ENCODE measurements at places on chromosomes 6 and 20. TPM values are rescaled to one million over a fixed set of nuclear protein-coding genes. Genes with fewer than 3 reads are reported as not detected.

TTBK1 gene
- 47.3 TPM for total RNA-seq

APCDD1L gene
- total RNA-seq, result not detected

GSTA3 gene
- total RNA-seq, result not detected

VGLL2 gene
- total RNA-seq, result not detected

DNAH8 gene
- total RNA-seq, result not detected

LRRN4 gene
- total RNA-seq, result not detected

KIF3B gene
- 55.3 TPM for total RNA-seq

DNA sequence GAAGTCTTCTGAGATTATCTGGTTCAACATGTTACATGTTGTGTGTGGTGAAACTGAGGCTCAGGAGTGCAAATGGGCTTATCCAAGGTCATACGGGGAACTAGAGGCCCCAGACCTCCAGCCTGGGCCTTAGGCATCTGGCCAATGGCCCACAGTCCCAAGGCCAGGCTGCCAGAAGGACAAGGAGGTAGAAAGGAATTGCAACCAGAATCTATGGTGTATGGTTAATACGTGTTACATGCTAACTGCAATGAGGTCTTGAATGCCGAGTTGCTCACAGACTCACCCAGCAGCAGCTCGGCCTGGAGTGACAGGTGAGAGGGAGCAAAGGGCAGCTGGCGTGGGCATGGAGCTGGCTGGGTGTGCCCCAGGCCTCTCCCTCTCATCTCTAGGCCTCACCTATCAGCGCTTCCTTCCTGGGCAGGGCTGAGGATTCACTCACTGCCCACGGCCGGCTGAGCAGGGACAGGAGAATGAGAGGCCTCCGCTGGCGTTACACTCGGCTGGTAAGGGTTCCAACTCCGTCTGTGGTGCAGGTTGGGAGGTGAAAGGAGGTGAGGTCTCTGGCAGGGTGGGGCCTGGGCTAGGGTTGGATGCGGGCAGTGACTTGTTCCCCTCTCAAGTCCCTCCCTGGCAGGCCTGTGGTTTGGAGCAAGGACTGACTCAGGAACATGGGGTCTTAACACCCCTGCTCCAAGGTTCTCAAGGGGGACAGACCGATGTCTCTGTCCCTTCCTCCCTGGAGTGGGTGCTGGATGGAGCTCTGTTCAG, at the start of gene TLDC2:
TSS of gene TLDC2 (plus strand) at position 437 of the 771 bp plus-strand sequence. CDS start at position 474, 37 bp downstream.
- no peak for DNase-seq

DNA sequence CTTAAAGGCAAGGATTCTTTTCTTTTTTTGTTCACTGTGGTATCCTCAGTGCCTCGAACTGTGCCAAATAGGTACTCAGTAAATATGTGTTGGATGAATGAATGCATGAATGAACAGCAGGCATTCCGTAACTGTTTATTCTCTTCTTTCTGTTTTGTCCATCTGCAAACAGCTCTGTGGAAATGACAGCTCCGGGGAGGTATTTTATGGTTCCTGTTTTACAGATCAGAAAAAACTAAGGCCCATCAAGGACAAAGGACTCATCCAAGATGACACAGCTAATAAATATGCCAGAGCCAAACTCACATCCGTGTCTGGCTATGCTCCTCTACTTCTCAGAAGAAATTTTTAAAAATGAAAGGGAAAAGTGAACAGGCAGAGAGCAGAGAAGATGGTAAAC, 21.0 kb downstream of the JPH2 start:
- DNase-seq, result no peak

DNA sequence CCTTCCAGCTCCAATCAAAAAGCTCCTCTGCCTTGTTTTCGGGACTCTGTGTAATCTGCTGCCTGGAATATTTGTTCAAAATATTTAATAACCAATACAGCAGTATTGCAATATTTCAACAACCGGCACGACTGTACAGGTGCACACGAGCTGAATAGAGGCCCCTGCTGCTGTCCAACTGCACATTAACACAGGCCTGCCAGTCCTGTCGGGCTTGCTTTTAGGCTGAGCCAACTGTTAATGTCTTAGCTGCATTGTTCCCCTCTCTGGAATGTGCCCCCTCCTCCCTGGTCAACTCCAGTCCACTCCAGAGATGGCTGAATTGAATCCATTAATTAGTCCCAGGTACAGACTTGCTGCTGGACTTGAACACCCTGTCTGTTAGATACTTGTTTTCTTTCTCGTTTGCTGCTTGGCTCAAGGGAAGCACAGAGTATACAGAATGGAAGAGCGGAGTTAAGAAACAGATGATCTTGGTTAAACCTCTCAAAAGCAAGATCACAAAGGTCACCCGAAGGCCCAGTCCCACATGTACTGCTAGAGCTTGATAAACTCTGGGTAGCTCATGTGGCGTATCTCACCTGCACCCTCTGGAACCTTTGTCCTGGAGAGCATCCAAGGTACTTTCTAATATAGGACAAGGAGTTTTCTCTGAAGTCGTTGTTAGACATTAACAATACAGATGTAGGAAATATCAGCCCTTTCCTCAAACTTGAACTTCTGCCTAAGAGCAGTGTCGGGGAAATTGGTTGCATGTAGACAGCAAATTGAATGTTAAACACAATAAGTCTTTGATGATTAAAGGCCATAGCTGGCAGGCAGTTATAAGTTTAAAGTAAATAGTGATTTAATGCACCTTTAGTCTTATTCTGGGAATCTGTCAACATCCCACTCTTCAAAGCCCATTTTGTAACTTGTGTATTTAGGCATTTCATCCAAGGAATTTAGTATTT, 31.9 kb downstream of the SHLD1 start:
- no peak for DNase-seq

GRCh38 chr6:42450477-42451332, 1.0 kb downstream of the TRERF1 start:
- DNase-seq, result peak; percentile 30

DNA sequence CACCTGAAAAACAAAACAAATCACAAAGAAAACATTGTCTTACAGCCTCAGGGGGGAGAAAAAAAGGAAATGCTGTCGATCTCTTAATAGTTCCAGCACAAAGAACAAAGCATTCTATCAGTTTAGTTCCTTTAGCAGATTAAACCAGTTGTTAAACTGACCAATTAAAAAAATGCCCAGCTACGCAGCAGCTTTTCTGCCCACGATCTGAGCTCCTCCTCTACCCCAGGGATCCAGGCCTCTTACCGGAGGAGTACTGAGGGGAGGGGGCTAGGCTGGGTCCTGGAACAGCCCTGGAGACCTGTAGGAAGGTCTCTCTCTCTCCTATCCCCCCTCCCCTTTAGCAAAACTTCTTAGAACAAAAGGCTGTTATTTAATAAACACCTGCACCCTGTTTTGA, 13.4 kb downstream of the PTK7 start:
- peak; percentile 42 for DNase-seq

DNA sequence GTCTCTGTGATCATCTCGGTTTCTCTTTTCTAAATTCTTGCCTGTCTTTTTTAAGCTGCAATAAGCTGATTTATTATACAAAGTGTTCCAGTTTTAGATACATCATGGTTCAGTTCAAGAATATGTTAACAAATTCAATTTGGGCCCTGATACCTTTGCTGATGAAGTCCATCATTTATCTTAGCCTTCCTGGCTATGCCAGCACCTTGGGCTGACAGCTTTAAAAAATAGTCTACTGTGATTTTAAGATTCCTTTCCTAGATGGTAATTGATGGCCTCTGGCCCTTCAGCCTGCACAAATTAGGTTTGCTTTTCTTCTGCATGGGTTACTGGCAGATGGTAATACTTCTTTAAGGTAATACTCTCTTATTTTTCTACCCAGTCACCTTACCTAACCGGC, 7.1 kb upstream of the TMEM217 start:
- DNase-seq, result no peak

DNA sequence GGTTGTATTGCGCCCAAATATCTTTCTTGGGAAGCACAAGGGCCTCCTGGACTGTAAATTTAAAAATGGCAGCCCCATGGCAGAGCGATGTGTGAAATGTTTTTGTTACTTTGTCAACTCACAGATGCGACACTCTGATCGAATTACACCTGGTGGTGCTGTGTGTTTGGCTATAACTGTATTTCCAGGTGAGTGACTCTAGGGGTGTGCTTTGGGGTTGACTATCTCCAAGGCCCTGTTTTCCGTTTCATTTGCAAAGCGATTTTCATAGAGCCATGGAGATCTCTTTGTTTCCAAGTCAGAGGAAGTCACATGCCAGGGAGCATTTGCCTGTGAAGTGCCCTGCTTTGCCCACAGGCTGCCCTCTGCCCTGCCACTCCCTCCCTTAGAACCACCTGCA, 93.5 kb downstream of the CDC5L start:
- no peak for DNase-seq

DNA sequence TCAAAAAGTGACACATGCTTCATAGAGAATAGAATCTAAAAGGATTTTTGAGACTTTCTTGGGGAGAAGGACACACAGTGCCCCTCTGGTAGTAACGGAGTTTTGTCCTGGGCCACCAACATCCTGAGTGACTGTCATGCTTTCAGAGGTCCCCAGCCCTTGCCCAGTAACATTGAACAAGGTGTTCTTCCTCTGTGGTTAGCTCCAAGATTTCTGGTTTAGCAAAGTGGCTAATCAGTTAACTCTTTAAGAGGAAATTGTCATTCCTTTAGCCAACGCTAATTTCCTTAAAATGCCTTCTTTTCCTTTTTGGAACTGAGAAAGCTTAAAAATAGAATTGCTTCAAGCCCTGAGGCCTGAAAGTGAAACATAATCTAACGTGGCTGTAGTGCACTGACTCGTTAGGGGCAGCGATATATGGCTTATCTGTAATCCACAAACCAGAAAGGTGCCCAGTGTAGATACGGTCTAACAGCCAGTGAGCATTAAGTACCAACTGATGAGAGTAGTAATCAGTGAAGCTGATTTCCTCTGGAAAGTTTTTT, 7.8 kb downstream of the E2F3 start:
- no peak for DNase-seq

DNA sequence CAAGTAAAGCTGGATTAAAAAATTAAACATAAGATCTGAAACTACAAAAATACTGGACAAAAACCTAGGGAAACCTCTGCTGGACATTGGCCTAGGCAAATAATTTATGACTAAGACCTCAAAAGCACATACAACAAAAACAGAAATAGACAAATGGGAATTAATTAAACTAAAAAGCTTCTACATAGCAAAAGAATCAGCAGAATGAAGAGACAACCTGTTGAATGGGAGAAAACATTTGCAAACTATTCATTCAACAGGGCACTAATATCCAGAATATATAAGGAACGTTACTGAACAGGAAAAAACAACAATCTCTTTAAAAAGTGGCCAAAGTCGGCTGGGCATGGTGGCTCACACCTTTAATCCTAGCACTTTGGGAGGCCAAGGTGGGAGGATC, 6.8 kb upstream of the GINM1 start:
- no peak for DNase-seq

DNA sequence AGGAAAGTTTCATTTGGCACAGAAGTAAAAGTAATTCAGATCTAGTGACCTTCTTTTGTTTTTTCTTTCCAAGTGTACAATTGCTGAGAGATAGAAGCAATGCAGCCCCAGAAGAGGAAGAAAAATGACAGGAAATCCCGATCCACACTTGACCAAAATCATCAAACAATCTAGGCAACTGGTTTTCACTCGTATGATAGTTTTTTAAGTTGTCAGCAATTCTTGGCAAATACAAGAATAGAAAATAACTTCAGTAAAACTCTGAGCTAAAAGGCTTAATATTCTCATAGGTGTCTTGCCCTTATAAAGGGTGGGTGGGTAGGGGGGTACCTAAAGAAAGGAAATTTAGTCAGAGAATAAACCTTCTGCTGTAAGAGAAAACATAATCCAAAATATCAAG, 36.0 kb downstream of the SESN1 start:
- DNase-seq, result no peak

DNA sequence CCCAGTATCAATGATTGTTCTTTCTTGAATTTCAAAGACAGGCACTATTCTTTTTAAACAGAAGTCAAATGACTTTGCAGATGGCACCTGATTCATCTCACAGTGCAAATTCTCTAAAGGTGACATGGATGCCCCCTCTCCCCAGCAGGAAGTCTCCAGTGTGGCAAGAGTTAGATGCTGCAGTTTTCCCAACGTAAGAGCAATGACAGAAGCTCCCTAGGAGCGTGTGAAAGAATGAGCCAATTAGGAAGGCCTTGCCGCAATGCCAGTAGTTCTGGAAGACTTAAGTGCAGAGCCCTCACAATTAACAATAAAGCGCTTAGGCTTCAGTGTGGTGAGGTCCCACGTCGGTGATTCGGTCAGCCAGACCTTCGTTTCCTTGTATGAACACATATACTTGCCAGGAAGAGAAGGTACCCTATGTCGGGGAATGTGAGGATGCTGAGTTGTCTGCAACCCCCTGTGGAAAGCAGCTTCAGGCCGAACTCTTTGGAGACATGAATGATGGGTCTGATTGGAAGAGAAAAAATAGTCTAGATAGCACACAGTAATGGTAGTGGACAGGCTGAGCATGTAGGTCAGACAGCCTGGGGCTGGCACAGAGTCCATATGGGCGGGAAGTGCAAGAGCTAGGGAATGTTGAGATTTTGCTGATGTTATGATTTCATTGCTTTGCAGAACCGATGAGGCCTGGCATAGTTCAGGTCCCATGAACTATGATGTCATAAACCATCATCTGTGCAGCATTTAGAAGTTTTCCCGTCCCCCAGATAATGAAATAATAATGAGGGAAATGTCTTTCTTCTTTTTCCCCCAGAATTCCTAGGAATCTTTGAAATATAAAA, 132.6 kb downstream of the PHACTR1 start:
- DNase-seq, result no peak

DNA sequence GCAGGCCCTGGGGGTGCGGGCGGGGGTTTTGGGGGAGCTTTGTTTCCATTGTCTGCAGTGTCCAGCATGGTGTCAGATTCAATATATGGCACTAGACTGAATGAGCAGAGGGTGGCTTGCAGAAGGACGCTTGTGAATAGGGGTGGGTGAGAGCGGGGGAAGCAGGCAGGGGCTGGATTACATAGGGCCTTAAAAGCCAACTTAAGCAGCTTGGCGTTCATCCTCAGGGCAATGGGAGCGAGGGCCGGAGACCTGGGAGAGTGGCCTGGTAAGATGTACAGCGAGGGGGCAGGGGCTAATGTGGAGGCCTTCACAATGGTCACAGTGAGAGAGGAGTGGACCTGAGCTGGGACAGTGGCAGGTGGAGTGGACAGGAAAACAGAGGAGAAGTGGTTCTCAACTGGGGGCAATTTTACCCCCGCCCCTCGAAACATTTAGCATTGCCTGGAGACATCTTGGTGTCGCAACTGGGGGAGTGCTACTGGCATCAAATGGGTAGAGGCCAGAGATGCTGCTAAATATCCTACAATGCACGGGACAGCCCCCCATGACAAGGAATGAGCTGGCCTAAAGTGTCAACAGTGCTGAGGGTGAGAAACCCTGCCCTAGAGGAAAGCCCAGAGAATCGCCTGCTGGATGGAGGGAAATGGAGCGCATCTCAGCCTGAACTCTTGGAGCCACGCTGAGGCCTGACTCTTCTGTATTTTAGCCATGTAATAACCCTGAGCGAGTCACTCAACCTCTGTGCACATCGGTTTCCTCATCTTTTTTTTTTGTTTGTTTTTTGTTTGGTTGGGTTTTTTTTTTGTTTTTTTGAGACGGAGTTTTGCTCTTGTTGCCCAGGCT, 15.1 kb upstream of the BAK1 start:
- DNase-seq, result no peak

DNA sequence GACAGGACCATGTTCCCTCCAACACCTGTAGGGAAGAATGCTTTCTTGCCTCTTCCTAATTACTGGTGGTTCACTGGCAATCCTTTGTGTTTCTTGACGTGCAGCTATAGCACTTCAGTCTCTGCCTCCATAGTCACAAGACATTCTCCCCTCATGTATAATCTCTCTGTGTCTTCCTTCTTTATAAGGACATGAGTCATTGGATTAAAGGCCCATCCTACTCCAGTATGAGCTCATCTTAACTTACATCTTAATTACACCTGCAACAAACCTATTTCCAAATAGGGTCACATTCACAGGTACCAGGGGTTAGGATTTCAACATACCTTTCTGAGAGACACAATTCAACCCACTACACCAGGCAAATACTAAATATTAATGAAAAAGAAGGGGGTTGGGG, 213.6 kb downstream of the RNGTT start:
- no peak for DNase-seq
